Endothelial cell of umbilical vein (primary cell): ENCODE measurements at places on chromosomes 2 and 18.

DNA sequence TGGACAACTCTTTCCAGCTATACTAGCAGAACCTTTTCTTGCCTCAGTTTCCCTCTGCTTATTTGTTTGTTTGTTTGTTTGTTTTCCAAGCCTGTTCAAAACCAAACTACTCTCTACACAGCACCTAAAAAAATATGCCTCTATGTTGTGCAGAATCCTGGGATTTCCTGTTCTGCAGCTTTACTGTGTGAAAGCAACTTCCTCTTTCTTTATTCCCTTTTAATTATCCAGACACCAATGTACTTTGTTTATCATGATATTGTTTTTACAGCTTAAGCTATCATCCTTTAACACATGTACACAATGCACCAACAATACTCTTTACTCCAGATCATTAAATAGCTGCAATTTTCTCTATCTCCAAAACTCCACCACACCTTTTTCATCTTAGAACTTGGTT, 259.5 kb downstream of the EPHA4 start:
- DNase-seq: peak; percentile 7

- no peak for DNase-seq
Measured at GRCh38 chr2:57510704-57511103, 535.9 kb upstream of the VRK2 start.

DNA sequence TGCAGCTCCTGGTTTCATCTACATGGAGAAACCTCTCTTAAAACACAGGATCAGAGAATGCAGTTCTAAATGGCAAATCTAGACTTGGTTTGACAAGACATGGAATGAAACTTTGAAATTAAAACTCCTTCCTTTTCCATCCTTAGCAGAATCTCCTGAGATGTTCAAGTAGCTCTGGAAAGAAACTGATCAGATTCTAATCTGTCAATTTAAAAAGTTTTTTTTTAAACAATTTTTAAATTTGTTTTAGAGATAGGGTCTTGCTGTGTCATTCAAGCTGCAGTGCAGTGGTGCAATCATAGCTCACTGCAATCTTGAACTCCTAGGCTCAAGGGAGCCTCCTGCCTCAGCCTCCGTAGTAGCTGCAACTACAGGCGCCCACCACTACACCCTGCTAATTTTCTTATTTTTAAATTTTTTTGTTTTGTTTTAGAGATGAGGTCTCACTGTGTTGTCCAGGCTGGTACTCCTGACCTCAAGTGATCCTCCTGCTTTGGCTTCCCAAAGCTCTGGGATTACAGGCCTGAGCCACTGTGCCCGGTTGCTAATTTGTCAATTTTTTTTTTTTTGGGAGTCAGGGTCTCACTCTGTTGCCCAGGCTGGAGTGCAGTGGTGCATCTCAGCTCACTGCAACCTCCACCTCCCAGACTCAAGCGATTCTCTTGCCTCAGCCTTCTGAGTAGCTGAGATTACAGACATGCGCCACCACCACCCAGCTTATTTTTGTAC, 216.7 kb downstream of the TGIF1 start:
- DNase-seq: no peak

GRCh38 chr18:52657043-52657805, 317.2 kb downstream of the DCC start:
- no peak for DNase-seq

GRCh38 chr2:129754831-129755230, 224.6 kb upstream of the RAB6C start:
- no peak for DNase-seq

GRCh38 chr2:96541398-96542152, 5.0 kb downstream of the ARID5A start:
- no peak for DNase-seq

GRCh38 chr18:31497836-31498573, at the start of gene DSG2:
DSG2 (plus strand) TSS chr18:31498177; CDS start chr18:31498252, 75 bp downstream.
- DNase-seq: no peak
